ENCODE measurements at places on chromosomes 5 and 9. TPM values are rescaled to one million over a fixed set of nuclear protein-coding genes. Genes with fewer than 3 reads are reported as not detected.
A peak's percentile ranks its signal among the peaks of the same experiment; 100 is the strongest.

The PCDHB15 gene
- 0.44 TPM for total RNA-seq

- ATAC-seq: peak; percentile 69
Observed at GRCh38 chr9:34546834-34547827, 24.3 kb upstream of the ENHO start.

DNA sequence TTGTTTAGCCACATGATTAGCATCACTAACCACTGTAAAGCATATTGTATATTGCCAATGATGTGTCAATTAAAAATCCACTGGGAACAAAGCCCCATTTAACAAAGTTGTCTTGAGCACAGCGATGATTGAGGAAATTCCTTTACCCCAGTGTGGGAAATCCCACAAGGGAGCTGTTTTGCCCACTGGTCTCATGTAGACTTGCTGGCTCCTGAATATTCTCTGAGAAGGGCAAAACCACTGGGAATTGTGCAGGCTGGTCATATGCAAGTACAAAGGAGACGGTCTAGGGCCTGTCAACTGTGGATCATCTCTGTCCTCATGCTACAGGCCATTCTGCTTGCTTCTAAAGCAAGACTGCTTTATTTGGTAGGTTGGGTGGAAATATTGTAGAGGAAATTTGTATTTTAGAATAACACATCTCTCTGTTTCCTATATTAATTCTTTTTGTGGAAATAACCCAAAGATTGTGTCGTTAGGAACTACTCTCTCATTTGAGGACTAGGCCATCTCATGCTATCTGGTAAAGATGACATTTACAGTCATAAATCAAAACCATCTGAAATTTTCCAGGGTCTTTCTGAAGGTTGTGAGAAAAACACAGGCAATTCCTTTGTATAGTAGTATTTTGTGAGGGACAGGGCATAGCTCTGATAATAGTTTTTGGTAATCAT is 60.2 kb downstream of the PARP8 start:
- ATAC-seq: no peak

DNA sequence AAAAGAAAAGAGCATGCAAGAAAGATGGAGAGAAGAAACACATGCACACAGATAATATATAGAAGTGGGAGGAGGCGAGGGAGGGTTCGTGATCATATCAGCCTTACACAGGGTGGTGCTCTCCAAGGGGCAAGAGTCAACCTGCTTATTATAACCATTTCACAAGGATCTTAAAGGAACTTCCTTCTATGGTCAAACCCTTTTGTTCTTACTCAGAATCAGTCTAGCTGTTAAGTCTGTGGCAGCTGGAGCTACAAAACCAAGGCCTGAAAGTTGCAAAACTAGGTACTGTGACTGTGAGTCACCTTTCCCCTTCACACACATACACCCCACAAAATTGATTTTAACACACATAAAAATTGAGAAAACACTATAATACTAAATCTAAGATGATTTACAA is 18.5 kb upstream of the ERMP1 start:
- ATAC-seq: peak; percentile 92

DNA sequence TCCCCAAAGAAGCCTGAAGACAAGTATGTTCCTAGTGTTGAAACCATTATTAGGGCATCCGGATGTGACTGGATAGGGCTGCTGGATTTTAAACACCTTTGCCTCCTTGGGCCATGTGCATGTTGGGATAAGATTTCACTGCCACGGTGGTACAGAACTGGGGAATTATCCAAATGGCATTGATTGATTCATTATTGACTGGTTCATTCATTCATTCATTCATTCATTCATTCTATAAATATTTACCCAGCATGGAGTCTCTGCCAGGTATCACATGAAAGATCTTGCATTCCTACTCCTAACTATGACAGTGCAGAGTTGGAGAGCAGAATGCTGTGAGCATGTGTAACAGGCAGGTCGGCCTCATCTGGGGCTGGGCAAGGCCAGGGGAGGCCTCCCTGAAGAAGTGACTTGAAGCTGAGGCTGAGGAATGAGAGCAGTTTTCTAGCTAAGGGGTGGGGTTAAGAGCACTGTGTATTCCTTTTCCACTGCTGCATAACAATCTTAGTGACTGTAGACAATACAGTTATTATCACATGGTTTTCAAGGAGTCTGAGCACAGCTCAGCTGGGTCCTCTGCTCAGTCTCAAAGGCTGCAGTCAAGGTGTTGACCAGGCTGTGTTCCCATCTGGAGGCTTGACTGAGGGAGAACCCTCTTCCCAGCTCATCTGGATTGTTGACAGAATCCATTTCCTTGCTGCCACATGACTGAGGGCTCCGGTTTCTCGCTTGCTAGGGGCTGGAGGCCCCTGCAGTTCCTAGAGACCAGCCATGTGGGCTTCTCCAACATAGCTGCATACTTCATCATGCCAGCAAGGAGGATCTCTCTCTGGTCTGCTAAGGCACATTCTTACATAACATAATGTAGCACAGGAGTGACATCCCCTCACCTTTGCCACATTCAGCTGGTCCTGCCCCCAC is 35.7 kb downstream of the AK8 start:
- no peak for ATAC-seq

DNA sequence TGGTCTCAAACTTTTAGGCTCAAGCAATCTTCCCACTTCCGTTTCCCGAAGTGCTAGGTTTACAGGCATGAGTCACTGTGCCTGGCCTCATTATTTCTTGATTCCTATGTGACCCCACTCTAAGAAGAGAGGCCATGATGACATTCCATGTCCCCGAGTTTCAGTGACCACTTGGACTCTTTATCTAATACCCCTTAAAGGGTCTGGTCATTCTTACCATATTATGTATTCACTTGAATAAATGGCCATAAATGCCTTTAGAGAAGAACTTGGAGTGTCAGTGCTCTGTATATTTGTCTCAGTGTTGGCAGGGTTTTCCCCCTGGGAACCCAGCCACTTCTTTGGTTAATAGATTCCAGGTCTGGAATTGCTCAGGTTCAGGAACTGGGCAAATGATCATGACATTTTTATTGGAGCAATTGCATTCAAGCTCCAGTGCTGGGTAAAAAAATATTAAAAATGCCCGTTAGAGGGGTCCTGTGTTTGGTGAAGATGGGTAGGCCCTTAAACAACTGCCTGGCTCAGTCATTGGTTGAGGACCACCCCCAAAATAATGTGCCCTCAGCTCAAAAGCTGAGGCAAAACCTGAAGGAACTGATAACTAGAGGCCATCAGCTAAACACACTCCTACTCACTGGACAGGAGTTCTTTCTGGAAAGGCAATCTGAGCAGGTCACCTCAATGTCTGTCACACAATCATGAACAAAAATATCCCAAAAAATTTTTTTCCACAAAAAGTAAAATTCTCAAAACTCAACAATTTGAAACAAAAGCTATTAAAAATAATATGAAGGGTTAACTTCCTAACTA is 186.6 kb upstream of the ZNF608 start:
- ATAC-seq: no peak
